ENCODE measurements at places on chromosomes 11 and 22. TPM values are rescaled to one million over a fixed set of nuclear protein-coding genes. Genes with fewer than 3 reads are reported as not detected.

- DNase-seq, result no peak
Observed at GRCh38 chr11:128882451-128882850, 8.7 kb upstream of the KCNJ5 start.

DNA sequence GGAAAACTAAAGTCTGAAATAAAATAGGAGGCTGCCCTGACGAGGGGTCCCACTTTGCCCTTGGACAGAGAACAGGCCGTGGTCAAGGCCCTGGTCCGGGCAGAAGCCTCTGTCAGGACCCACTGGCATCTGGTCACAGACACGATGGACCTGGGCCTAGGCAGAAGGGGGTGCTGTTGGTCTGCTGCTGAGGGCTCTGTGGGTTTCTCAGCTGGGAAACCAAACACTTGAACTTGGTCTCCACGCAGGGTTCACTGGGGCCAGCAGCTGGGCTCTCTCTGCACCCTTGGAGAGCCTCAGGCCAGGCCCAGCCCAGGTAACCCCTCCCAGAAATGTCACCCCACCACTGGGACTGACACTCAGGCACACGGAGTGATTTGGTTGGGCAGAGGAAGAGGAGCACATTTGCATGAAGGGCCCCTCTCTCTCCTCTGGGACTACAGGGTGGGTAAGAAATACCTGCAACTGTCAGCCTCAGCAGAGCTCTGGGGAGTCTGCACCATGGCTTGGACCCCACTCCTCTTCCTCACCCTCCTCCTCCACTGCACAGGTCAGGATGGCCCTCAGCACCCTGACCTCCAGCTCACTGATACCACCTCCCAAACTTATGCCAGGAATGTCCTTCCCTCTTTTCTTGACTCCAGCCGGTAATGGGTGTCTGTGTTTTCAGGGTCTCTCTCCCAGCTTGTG is 48.1 kb upstream of the TOP3B start:
- peak; percentile 49 for DNase-seq

IL18 gene
- polyA plus RNA-seq, result 1.6 TPM

GTSE1 gene
- not detected for polyA plus RNA-seq

MPPED2 gene
- polyA plus RNA-seq, result 0.47 TPM

DNA sequence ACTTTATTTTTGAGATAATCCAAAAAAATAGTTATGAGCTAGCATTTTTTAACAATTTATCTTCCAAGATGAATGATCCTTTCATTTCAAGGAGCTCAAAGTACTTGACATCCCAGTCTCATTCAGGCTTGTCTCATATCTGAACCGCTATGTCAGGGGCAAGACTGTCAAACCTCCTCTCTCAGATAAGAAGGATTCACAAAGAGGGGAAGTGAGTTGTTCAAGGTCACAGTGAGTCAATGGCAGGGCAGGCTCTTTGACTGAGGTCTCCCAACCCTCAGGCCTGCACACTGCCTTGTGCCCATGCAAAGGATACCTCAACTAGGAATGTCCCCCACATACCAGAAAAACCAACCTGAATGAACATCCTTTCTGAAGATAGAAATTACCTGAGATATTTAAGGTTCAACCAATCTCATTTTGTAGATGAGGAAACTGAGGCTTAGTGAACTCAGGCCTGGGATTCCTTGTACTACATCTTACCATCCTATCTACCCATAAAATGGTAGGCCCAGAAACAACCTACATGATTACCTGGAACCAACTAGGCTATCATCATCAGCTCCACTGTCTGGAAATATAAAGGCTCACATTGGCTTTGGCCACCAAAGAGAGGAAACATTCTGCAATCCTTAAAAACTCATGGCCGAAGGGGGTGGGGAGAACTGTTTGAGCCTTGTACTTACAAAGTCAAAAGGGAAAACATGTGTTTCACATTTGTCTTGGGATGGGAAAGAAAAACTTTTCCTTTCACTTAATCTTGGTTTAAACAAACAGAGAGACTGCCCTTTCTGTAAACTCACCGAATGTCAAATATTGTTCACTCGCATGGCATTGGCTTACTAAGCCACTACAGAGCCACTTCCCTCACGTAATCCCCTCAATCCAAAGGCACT is 51.1 kb downstream of the LIF start:
- DNase-seq, result no peak

DNA sequence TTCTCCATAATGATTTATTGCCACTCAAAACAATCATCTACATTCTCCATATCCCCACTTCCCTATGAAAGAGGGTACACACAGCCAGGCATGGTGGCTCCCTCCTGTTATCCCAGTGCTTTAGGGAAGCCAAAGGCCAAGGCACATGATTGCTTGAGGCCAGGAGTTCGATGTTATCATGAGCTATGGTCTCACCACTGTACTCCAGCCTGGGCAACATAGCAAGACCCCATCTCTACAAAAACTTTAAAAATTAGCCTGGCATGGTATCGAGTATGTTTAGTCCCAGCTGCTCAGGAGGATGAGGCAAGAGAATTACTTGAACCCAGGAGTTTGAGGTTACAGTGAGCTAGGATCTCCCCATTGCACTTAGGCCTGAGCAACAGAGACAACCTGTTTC is 6.0 kb downstream of the HPS5 start:
- DNase-seq, result no peak

DNA sequence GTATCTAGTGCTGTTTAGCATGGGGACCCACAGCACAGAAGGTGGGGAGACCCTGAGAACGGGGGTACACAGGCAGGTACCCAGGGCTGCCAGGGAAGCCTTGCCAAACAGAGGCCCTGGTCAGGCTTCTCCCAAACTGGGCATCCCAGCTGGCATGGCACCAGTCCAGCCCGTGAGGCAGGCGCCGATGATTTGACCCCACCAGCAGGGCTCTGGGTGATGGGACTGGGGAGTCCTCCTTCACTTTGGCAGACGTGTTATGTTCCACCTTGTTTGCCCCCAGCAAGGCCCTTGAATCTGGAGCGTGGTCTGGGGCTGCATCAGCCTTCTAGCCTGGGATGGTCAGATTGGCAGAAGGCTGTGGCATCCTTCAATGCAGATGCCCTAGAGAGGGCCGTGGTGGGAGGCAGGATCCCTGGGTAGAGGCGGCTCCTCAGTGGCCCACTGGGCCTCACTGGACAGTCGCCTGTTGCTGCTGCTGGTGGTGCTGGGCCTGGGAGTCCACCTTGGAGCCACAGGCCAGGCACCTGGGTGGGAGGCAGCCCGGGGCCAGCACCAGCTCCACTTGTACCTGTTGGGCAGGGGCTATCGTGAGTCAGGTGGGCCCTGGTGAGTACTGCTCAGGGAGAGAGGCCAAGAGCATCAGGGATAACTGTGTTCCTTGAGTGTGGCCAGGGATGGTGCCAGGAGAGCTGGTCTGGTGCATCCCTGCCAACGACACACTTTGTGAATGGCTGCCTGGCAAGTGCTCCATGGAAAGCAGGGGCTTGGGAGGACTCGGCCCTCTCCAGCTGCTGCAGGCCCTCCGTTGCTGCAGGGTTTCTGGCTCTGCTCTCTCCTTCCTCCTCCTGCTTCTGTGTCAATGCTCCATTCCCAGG is 3.3 kb downstream of the ADORA2A start:
- no peak for DNase-seq

DNA sequence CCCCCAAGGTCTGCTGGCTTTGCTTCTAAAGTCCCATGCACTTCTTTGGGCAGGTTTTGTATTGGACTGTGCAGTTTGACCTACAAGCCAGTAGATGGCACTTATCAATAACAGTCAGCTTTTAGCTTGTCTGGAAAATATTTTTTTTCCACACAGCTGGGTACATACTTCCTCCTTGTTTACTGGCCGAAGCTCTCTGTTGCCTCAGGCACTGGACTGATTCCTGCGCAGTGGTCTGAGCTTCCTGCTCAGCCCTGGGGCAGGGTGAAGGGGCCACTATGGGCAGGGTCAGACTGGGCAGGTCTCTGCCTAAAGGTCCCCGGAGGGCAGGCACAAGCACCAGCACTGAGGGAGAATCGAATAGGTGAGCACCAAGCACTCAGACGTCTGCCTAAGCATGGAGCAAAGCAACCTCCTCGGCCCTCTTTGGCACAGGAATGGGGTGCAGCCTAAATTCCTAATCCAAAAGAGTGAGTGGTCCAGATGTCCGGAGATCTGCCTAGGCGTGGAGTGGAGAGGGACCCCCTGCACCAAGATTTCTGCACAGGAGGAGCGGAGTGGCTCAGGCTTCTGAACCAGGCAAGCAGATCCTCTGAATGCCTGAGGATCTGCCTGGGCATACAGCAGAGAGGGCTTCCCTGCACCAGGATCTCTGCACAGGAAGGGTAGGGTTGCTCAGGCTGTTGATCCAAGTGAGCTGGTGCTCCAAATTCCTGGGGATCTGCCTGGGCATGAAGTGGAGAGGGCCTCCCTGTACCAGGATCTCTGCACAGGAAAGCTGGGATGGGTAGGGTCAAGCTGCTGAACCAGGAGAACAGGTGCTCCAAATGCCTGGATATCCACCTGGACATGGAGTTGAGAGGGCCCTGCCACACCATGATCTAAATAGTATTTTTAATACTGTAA is 105.9 kb upstream of the C11orf58 start:
- no peak for DNase-seq

DNA sequence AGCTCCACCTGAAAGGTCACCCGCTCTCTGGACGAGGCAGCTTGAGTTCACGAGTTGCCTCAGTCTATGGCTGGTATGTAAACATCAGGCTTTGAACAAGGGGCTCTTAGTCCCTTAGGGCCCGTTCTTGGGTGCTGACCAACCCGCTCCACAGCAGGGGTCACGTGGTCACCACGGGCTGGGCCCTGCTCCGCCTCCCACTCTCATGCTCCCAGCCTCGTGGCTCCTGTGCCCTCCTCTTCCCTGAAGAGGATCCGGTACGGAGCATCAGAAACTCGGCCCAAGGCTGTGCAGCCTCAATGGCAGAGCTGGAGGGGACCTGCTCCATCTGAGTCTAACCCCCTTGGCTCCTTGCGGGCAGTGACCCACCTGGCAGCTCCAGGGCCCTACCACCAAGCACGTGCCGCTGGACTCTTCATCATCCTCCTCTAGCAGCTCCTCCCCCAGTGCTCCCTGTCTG is 54.2 kb upstream of the TTLL12 start:
- DNase-seq, result no peak

SMIM38 gene
- polyA plus RNA-seq, result not detected
